ENCODE measurements at places on chromosomes 6 and 20.

- no peak for DNase-seq
Observed at GRCh38 chr20:24721891-24722568, 227.0 kb upstream of the CST7 start.

GRCh38 chr6:135052939-135053338, 1.7 kb downstream of the HBS1L start:
- DNase-seq: no peak

GRCh38 chr20:61956396-61957342, 109.0 kb downstream of the TAF4 start:
- DNase-seq: no peak

GRCh38 chr6:29982097-29982496, 39.8 kb downstream of the HLA-A start:
- no peak for DNase-seq

DNA sequence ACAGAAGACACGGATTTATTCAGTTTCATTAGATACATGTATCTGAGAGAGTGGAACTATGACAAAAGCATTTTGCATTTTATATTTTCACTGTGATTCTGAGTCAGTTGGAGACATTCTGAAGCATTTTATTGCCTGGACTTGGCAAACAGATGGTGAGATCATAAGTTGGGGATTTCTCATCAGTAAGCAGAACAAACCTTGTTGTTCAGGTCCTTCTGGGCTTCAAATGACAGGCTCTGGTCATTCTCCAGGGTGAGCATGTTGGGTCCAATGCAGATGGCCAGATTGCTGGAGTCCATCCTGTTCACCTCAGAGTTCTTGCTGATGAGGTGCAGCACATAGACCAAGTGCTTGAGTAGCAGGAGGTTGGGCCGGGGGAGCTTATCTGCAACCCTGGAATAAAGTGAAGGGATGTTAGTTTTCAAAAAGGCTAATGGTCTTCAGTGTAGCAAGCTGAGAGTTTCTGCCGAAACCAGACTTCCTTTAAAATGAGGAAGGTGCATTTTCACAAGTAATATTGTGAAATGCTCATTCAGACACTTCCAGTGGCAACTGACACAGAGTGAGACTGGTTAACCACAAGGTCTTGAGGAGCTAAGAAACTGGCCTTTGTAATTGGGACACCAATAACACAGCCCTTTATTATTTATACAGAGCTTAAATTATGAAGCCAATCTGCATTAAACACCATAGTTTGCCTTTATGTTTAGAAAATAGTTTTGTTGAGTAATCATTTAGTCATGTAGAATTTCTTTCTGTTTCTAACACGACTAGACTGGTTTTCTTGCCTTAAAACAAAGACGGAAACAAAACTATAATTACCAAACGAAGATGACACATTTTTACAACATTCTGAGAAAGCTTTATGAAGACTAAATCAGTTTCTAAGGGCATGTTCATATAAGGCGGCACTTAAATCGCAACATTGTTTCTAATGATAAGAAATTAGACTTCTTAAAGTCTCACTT, 5.6 kb downstream of the TAGAP start:
- peak; percentile 46 for DNase-seq

- DNase-seq: no peak
Observed at GRCh38 chr6:42727087-42727611, 4.8 kb upstream of the PRPH2 start.

GRCh38 chr20:57495978-57496377, 29.0 kb downstream of the CTCFL start:
- DNase-seq: no peak

DNA sequence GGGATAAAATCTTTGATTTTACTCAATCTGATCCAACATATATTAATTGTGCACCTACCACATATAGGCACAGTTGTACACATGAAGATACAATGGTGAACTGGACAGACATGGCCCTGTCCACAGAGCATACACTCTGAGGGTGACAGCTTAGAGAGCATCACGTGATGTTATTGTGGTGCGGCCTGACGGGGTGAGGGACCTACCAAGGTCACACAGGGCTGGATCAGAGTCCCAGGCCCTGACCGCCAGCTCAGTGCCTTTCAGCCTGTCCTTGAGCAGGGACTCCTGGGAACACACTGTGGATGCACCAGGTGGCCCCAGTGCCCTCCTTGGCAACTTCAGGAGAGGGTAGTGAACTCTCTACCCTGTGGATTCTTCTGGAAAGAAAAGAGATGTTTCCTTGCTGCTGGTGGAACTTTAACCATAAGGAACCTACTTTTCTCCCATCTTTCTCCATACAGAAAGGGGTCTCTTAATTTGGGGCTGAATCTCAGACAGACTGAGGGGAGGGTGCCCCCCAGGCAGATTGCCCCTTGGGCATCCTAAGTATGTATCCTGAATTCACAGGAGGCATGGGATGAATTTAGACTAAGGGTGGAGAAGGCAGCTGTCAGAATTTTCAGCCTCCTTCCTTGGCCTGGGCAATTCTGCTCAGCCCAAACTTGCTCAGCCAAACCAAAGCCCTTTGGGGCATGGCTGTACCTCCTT, 26.5 kb downstream of the PCK1 start:
- DNase-seq: no peak

- no peak for DNase-seq
Observed at GRCh38 chr20:46157076-46157592, 39.0 kb downstream of the CD40 start.

DNA sequence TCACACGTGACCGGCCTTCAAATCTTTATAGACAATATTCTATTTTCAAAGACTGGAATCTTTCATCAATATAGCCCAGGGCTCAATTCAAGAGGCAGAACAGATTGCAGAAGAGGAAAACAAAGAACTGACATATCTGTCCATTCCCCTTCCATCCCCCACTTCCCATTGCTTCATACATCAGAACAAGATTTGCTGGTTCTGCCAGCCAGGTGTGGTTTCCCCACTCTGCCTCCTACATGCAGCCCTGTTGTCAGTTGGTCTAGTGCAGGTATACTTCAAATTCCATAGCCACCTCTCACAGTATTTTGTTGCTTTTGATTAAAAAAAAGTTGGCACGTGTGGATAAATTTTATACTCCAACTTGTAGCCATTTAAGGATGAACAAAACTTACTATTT, 174.9 kb downstream of the CD109 start:
- DNase-seq: no peak

- no peak for DNase-seq
Observed at GRCh38 chr6:157579467-157580031, 198.6 kb downstream of the ZDHHC14 start.

DNA sequence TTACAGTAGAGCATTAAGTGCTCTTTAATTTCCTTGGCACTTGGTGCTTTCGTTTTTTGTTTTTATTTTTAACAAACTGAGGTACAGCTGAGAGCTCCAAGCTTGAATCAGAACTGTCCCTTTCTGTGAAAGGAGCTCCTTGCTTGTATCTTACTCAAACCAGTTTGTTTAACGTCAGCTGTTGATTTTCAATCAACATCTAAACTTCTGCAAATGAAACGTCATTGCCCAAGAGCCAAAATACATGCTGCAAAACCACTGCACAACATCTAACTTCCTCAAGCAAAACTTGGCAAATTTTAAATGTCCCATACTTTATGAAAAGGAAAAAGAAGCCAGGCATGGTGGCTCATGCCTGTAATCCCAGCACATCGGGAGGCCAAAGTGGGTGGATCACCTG, 15.2 kb downstream of the VNN2 start:
- DNase-seq: no peak

- DNase-seq: no peak
Observed at GRCh38 chr6:43090559-43090956, 14.4 kb downstream of the PTK7 start.

DNA sequence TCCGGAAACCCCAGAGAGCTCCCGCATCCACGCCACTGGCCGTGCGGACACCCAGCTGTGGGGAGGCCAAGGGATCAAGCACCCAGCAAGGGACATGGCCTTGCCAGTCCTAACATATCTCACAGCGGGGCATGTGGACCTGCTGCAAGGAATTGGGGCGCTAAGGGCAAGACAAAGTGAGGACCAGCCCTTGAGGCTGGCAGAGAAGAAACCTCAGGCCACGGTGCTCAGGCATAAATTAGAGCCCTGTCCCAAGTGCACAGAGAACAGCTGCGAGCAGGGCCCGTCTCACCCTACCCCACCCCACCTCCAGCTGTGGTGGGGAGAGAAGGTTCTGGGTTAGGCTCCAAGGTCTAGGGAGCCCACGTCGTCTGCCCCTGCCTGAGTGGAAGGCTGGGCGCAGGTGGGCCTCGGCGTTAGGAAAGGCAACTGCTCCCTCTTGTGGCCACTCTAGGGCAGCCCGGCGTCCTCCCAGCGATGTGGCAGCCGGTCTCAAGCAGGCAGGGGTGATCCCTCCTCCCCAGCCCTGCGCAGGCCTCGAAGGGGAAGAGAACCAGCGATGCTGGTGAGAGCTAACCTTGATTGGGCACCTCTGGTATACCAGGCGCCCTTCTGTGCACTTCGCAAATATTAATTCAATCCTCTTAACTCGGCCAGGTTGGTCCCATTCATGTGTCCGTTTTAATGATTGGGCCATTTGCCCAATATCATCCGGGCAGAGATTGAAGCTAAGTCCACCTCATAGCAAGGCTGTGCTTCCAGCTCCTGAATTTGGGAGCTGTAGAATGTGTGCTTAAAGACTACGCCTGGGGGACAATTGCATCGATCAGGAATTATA, 235.8 kb downstream of the NFATC2 start:
- DNase-seq: peak; percentile 73

DNA sequence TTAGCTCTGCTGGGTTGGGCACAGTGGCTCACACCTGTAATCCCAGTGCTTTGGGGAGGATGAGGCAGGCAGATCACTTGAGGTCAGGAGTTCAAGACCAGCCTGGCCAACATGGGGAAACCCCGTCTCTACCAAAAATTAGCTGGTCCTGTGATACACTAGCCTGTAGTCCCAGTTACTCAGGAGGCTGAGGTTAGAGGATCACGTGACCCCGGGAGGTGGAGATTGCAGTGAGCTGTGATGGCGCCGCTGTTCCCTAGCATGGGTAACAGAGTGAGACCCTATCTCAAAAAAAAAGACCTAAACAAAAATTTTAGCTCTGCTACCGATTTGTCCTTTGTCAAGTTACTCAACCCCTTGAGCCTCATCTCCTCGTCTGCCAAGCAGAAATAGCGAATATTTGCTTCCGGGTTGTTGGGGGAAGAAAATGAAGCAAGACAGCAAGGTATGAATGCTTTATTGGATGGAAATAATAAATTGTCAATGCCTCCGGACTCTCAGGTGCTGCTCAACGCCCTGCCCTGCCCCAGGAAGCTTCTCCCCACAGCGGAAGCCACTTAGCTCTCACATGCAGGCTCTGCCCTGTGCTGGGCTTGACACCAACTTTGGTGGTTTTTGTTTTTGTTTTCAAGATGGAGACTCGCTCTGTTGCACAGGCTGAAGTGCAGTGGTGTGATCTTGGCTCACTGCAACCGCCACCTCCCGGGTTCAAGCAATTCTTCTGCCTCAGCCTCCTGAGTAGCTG, 24.9 kb upstream of the ITCH start:
- DNase-seq: no peak

- DNase-seq: no peak
Observed at GRCh38 chr20:25061821-25062530, 4.0 kb upstream of the ACSS1 start.

- no peak for DNase-seq
Observed at GRCh38 chr6:128963561-128963960, 80.6 kb downstream of the LAMA2 start.

DNA sequence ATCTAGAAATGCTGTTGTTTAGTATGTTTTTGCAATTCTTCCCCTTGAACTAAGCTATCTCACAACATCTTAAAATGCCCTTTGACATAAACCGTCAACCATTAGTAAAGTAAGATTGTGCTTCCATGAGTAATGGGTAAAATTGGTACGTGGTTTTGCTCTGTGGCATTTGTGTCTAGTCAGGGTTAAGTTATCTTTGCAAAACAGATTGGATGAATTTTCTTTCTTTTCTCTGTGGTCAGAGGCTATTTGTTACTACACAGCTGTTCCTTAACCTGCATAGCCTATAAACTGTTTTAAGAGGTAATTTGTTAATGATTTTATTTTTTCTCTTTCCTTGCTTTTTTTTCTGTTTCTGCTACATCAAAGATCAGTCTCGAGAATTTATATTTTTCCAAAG, 75.4 kb downstream of the RPP40 start:
- no peak for DNase-seq

DNA sequence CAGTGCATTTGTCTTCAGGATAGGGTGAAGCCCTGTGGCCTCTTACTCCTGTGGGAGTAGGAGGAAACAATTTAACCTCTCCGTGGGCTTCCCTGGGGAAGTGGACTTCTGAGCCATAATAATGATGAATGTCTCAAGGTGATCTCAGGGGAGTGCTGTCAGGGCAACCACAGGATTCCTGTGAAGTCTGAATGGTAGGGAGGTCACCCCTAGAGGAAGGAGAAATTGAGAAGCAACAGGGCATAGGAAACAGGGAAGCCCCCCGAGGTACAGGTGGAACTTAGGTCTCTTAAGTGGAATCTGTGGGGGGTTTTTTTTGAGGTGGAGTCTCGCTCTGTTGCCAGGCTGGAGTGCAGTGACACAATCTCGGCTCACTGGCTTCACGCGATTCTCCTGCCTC, 26.9 kb downstream of the STK35 start:
- no peak for DNase-seq

GRCh38 chr6:146305951-146306350, 237.7 kb upstream of the RAB32 start:
- no peak for DNase-seq

DNA sequence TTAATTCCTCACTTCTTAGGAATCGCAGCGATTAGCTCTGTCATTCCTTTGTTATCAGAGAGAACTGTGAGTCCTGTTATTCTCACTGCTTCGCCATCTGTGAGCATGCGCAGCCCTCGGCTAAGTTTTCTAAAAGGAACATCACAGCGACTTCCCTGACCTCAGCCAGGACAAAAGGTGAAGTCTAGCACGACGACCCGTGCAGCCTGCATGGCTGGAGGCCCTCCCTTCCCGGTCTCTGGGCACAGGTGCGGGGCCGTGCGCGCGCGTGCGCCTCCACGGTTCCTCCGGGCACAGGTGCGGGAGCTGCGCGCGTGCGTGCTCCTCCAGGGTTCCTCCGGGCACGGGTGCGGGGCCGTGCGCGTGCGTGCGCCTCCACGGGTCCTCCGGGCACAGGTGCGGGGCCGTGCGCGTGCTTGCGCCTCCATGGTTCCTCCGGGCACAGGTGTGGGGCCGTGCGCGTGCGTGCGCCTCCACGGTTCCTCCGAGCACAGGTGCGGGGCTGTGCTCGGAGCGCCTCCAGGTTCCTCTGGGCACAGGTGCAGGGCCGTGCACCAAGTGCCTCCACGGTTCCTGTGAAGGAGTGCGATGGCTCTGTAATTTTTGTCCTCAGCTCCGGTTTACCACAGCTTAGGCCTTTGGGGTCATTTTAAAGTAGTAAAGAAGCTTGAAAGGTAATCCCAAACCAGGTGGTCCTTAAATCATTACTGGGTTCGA, 212.3 kb downstream of the ERMARD start:
- no peak for DNase-seq

DNA sequence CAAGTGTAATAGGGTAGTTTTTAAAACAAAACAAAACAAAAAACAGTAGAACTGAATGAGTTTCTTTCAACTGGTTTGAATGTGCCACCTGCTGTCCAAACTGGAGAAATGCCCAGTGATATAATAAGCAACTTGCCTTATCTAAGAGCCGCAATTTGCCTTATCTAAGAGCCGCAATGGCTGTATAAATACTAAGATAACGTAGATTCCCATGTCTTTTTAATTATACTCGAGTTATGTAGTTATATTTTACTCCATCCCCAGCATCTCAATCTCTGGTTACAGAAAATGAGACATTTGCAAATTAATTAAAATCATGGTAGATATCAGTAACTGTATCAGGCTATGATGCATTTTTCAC, 67.2 kb downstream of the RPP40 start:
- peak; percentile 30 for DNase-seq

All from GM19239 (cell line).